ENCODE measurements at places on chromosomes 1 and 21. TPM values are rescaled to one million over a fixed set of nuclear protein-coding genes. Genes with fewer than 3 reads are reported as not detected.

DNA sequence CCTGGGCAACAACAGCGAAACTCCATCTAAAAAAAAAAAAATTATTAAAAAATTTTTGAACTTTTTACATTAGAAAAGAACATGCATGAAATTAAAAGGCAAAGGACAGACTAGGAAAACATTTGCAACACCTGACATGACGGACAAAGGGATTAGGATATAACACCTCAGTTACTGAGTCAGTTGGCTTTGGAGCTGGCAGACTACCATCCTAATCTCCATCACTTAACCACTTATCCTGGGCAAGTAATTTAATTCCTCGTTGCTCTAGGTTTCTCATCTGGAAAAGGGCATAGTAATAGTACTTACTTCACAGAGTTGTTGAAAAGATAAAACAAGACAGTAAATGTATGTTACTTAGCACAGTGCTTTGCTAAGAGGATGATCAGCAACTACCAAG is 11.9 kb downstream of the HECTD3 start:
- no peak for DNase-seq

DNA sequence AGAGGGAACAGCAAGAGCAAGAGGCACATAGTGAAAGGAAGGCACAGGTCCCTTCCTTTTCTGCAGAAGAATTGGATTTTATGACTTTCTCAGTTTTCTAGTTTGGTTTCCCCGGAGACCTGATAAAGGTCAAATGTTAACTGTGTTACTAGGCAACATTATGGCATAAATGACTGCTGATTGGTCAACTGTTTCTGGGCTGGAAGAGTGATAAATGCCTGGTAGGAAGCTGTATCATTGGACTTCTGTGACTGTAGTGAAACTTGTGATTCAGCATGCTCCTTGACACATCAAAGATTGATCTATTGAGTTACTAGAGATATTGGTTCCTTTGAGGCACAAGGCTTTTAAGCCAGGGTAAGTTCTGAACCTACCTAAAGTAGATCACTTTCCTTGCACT is 55.7 kb downstream of the LRRC8C start:
- no peak for DNase-seq

GRCh38 chr1:54379555-54380289 is 26.5 kb downstream of the SSBP3 start:
- DNase-seq = peak; percentile 70

DNA sequence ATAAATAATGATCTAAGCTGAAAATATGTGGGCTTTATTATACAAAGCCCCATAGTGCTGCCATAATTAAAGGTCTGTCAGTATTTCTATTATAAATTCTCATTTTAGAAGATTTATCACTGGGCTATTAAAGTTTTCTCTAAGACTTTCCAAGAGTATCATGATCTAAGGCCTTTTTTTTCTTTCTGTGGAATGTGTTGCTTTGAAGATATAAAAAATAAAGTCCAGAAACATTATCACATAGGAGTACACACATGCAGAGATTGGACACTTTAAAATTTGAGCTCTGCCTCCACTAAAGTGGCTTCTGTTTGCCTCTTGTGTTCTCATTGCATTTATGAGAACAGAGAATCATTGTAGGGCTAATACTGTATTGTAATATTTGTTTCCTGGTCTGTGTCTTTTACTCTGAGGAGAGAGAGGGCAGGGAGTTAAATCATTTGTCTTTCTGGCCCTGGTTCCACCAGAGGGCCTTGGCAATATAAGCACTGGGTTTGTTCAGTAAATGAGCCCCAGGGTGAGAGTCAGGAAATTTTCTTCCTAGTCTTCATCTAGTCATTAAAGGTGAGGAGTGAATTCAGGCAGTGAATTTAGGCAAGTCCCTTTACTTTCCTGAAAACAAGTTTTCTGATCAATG is 70.2 kb downstream of the NFIA start:
- DNase-seq = no peak

- no peak for DNase-seq
These were observed 5.7 kb upstream of the ZDHHC18 start for GRCh38 chr1:26820784-26821269.

DNA sequence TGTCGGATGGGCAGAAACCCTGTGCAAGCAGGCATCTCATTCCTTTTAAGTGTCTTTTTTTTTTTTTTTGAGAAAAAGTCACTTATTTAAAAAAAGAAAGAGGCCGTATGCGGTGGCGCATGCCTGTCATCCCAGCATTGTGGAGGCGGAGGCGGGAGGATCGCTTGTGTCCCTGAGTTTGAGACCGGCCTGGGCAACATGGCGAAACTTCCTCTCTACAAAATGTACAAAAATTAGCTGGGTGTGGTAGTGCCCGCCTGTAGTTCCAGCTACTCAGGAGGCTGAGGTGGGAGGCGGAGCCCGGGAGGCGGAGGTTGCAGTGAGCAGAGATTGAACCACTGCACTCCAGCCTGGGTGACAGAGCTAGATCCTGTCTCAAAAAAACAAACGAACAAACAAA is 1.7 kb downstream of the GPR137B start:
- DNase-seq = no peak

The ETS2 gene
- total RNA-seq = 31.2 TPM

The ZFP69 gene
- 2.2 TPM for total RNA-seq

The ANKRD45 gene
- 0.27 TPM for total RNA-seq

The CACNA1S gene
- not detected for total RNA-seq

The PPIAL4G gene
- not detected for total RNA-seq

The C8B gene
- total RNA-seq = not detected

Data from heart left ventricle (tissue), 16 donors.